ENCODE measurements at places on chromosomes 13 and 19.

- no peak for DNase-seq
Observed at GRCh38 chr13:29111446-29111845, 291.3 kb downstream of the MTUS2 start.

- DNase-seq: no peak
Observed at GRCh38 chr19:44677019-44677811, 5.9 kb downstream of the CEACAM19 start.

DNA sequence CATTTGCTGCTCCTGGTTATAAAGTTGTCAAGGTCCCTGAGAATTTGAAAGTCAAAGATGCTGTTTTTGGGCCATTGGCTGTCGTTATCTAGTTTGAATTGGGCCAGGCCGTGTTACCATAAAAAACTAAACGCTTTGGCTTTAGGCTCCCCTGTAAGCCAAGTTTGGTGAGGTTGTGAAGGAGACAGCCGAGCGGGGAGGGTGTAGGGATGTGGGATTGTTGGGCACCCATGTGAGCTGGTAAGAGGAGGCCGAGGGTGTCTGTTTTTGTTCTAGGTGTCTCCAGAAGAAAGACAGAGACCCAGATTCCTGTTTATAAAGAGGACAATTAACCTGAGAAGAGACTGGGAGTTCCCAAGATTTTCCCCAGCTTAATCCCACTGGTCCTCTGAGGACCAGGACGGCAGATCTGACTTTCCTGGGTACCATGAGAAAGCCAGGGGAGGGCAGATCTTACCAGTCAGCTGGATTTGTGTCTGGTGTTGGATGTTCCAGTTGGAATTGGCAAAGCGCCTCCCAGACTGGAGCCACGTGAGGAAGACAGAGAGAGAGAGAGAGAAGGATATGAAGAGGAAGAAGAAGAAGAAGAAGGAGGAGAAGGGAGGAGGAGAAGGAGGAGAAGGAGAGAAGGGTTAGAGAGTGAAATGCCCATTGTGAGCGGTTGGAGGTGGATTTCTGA lies 25.1 kb downstream of the TMEM255B start:
- DNase-seq: no peak

DNA sequence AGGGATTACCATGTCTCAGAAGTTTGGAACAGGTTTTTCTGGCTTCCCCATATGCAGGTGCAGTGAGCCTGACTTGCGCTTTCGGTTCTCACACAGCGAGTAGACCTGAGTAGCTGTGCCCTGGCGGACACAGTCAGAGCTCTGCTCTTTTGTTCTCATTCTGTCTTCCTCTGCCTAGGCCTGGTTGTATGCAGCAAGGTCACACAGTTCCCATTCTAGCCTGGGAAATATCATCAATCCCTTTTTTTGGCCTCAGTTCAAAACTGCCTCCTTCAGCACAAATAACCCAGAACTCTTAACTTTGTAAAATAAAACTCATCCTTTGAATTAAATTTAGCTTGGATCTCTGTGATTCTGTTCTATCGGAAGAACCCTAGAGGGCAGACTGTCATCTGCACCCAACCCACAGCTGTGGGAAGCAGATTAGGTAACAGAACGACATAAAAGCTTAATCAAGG lies 10.2 kb downstream of the OXGR1 start:
- DNase-seq: no peak

DNA sequence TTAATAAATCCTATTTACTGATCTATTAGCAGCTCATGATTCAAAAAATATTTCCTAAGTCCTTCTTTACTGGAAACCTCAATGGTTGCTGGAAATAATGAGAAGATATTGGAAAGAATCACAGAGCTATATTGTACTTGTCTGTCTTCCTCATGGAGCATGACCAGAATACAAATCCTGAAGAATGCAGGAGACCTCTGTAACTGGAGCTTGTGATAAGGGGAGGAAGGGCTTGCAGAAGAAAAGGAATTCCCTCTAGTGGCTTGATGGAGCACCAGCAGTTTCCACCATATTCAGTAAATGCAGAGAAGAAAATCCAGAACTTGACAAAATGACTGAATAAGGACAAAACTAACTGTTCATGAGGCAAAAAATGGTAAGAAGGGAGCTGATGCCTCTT lies 1333.1 kb downstream of the EFNB2 start:
- DNase-seq: no peak

GRCh38 chr13:37106642-37107041 lies 1.2 kb upstream of the CSNK1A1L start:
- DNase-seq: no peak

DNA sequence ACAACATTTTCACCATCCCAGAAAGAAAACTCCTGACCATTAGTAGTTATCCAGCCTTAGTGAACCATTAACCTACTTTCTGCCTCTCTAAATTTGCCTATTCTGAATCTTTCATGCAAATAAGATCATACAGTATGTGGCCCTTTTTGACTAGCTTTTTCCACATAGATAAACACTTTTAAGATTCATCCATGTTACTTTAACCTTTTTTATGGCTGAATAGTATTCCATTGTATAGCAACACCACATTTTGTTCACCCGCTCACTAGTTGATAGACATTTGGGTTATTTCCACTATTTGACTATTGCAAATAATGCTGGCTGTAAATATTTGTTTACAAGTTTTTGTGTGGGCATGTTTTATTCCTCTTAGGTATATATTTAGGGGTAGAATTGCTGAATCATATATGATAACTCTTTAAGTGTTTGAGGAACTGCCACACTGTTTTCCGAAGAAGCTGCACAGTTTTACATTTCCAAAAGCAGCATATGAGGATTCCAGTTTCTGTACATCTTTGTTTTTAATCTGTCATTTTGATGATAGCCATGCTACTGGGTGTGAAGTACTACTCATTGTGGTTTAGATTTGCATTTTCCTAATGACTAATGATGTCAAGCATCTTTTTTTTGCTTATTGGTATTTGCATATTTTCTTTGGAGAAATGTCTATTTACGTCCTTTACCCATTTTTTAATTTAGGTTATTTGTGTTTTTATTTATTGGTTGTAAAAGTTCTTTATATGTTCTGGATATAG lies 17.1 kb downstream of the COG6 start:
- DNase-seq: no peak

- DNase-seq: no peak
Observed at GRCh38 chr13:108911807-108912206, 282.4 kb downstream of the MYO16 start.

GRCh38 chr19:51272183-51272810 lies 21.4 kb downstream of the SIGLECL1 start:
- DNase-seq: no peak

DNA sequence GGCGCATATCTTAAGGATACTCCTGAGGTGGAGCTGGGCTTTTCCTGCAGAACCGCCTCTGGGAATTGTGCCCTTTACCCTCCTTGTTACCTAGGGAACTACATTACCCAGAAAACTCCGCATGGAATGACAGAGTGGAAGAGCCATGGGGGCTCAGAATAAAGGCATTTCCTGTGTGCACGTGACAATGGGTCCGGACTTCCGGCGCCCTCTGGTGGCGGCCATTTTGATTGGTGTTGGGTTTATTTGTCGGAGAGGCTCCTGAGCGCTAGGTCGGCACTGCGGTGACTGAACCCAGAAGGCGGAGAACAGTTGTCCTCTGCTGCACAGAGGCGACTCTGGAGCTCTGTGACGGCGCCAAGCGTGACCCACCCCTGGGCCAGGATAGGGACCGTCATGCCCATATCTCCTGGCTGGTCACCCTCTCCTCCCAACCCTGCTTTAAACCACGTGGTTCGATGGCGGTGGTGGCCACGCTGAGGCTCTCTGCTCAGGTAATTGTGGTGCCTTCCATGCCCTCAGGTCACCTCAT lies at the start of gene ZNF587B:
Gene ZNF587B (plus strand): TSS at position 229 of the 532 bp plus-strand sequence. CDS start 230 bp downstream, at position 459.
- DNase-seq: peak; percentile 17

DNA sequence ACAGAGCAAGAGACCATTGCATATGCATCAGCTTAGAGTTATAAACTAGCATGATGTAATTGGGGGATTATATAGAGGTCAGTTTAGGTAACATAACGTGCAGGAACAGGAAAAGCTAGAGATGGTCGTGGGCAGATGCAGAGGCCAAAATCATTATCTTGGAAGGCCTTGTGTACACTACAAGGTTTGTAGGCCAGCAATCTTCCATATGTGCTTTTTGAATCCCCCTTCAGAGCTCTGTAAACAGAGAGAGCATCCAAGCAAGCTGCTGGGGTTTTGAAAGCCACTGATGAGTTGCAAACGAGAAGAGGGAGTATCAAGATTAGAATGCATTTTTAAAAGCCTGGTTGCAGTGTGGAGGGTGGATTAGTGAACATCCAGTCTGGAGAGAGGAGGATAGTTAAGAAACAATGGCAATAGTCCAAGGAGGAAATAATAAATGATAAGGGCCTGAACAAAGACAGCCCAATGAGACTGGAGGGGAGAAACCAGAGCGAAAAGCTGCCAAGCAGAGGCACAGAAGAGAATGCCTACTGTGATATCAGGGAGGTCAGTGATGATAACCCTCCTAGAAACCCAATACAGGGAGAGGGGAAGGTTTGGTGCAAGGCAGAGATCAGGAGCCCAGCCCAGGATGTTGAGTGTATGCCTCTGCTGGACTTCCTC lies 109.6 kb downstream of the ZAR1L start:
- DNase-seq: no peak

DNA sequence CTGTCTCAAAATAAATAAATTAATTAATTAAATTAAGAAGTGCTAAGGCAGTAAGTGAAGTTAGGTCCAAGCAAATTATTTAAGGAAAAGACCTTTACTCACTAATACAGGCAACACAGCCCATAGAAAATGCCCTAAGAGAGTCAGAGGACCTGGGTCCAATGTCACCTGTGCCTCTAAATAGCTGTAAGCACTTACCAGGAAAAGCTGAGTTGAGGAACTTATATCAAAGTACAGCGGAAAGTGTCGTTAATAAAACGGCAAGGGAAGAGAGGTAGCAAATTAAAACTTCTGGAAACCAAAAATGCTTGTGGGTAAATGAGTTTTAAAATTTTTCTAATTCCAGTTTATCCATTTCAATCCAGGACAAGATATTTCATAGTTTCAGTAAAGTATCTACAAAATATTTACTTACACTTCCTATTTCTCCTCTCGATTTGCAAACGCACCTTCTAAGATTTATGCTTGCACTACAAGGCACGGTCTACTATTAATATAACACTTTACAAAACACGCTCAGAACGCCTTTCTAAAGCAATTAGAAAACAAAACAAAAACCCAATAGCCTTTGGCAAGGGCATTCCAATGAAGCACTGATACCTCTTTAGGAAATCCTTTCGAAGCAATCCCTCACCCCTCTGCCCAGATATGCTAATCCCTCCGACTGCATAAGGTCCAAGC lies 963 bp downstream of the VPS36 start:
- DNase-seq: no peak

DNA sequence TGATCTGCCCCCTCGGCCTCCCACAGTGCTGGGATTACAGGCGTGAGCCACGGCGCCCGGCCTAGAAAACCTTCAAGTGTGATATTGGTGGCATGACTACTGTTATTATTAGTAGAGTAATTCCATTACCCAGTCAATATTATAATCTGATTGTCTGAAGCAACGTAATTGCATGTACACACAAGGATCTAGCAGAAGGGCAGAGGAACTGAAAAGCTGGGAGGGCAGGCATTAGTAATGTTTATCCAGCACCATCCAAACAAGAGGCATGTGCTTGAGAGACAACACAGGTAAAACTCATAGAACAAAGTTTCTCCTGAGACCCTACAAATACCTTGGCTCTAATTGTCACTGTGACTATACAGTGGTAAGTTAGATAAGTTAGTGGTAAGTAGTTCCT lies 56.2 kb upstream of the ITM2B start:
- DNase-seq: no peak

DNA sequence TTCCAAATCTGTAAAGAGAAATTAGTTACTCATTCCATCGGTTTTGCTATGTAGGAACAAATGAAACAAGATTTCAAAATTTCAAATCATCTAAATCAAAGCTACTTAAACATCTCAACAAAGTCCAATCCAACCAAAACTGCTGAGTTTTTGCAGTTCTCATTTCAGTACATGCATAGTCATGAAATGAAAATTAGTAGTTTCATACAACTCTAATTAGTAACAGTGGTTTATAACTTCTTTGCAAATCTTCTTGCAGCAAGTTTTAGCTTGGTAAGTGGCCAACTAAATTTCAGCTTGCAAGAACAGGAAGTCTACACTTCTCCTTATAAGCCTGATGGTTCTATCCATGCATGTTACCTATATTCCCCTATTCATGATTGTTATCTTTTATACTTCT lies 75.6 kb downstream of the SPRY2 start:
- no peak for DNase-seq

DNA sequence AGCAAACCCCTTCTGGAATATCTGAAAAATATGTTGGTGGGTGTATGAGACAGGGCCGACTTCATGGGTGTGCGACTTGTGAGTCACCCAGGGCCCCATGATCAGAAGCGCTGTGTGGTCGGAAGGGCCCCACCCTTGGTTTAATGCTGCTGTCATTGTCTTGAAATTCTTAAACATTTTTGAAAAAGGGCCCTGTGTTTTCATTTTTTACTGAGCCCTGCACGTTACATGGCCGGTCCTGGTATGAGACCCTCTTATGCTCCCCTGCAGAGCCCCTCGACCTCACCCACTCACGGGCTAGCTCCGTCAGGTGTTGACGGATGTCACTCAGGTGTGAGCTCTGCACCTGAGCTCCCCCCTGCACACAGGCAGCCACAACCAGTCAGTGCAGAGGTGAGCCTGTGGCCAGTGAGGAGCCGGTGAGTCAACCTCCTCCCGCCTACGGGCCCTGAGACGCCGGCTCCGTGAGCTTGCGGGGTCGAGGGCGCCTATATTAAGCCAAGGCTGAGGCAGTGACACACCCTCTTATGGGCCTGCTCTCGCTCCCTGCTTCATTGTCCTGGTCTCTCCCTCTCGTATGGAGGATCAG lies 27.7 kb downstream of the GADD45B start:
- DNase-seq: peak; percentile 65

- DNase-seq: peak; percentile 39
Observed at GRCh38 chr19:5138606-5139582, 170.0 kb downstream of the KDM4B start.

- DNase-seq: no peak
Observed at GRCh38 chr13:68616600-68617222, 1386.6 kb upstream of the PCDH9 start.

DNA sequence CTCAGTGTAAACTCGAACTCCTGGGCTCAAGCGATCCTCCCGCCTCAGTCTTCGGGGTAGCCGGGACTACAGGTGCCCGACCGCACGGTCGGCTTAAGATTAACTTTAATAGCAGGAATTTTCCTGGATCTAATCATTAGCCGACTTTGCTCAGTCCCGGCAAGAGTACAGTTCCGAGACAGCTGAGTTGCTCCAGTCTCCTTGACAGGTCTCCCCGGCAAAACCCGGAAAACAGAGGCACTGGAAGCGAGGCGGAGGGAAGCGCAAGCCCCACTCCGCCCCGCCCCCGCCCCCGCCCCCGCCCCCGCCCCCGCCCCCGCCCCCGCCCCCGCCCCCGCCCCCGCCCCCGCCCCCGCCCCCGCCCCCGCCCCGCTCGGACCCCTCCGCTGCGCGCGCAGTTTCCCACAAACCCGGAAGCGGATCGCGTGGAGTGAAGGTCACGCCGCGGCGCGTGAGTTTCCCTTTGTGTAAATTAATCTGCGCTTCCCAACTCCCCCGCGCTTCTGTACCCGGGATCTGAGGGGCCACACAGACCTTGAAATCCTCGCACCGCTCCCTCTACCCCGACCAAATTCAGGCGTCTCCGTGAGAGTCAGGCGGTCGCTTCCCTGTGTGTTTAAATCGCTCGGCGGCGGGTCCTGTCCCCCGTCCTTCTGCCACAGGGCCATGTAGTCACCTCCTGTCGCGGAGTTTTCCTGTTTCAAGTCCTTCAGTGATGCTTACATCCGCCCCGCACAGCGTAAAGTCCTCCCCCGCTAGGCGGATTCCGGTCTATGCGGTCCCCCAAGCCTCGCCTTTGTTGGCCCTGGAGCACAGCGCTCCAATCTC lies at the start of gene ZNF480:
Gene ZNF480 (plus strand): TSS at position 397 of the 828 bp plus-strand sequence. CDS start 3,244 bp downstream, outside the sequence.
- DNase-seq: peak; percentile 90

- no peak for DNase-seq
Observed at GRCh38 chr19:7304200-7304599, 10.0 kb upstream of the INSR start.

Measured in T-helper 9 cell (primary cell).